ENCODE measurements at places on chromosomes 16 and 17.

- DNase-seq: no peak
- peaks cover 2% of the 10 kb centered on the region for H3K36me3 ChIP-seq
- no peak overlapping the region for H3K4me3 ChIP-seq
- H3K4me1 ChIP-seq: peaks cover 3% of the 10 kb centered on the region
- H3K27me3 ChIP-seq: peaks cover 2% of the 10 kb centered on the region
- no peak overlapping the region for H3K27ac ChIP-seq
Observed at GRCh38 chr16:1933097-1933661, 9.8 kb downstream of the MSRB1 start.

DNA sequence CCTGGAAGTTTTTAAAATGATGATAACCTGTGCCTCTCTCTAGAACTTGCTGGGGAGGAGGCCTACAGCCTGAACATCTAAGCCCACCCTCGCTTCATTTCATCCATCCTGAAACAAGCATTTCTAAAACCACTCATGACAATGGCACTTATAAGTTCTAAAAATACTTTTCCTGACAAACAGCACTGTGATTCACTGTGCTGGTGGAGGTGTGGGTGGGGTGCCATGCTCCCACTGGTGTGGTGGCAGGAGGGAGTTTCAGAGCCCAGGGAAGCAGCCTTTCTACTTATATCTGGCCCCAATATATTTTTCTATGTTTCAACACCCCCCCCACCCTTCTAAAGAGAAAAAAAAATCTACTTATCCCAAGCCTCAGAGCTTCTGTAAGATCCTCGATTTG lies 52.6 kb downstream of the RAB11FIP4 start:
- H3K4me1 ChIP-seq: peaks cover 6% of the 10 kb centered on the region
- no peak for DNase-seq
- no peak overlapping the region for H3K27ac ChIP-seq
- no peak overlapping the region for H3K4me3 ChIP-seq
- no peaks in the 10 kb centered on the region for H3K27me3 ChIP-seq

DNA sequence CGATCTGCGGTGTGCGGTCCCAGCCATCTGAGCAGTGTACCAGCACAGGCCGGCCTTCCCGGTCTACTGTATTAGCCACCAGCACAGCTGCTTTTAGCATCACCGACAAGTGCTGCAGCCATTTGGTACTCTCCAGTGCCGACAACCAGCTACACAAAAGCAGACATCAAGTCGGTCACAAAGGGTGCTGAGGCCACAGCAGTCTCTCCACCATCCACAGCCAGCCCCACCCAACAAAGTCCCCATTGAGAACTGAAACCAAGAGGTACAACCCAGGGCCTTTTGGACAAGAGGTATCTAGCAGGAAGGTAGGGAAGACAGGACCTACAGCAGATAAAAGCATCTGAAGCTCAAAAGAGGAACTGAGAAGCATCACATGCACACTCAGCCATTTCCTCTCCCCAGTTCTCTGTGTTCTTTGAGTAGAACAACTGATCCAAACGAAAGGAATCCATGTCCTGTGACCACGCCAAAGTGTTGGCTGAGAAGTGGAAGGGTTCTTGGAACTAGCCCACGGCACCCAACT lies 9.5 kb downstream of the MTMR4 start:
- H3K27ac ChIP-seq: no peak overlapping the region
- no peak for DNase-seq
- no peak overlapping the region for H3K4me3 ChIP-seq
- H3K27me3 ChIP-seq: peaks cover 4% of the 10 kb centered on the region
- H3K36me3 ChIP-seq: peaks cover 11% of the 10 kb centered on the region
- no peaks in the 10 kb centered on the region for H3K4me1 ChIP-seq

GRCh38 chr17:61409301-61410112 lies 9.9 kb downstream of the TBX2 start:
- peak overlapping the region; percentile 74 for H3K4me3 ChIP-seq
- H3K27me3 ChIP-seq: peaks cover 25% of the 10 kb centered on the region
- H3K27ac ChIP-seq: no peak overlapping the region
- DNase-seq: peak; percentile 45

GRCh38 chr16:58863042-58863441 lies 128.9 kb upstream of the GOT2 start:
- peaks cover 11% of the 10 kb centered on the region for H3K4me1 ChIP-seq
- no peaks in the 10 kb centered on the region for H3K36me3 ChIP-seq
- no peak overlapping the region for H3K27ac ChIP-seq
- peaks cover 3% of the 10 kb centered on the region for H3K27me3 ChIP-seq
- H3K4me3 ChIP-seq: peak overlapping the region; percentile 46

GRCh38 chr16:72926177-72927070 lies 121.5 kb downstream of the ZFHX3 start:
- H3K4me1 ChIP-seq: peaks cover 14% of the 10 kb centered on the region
- H3K36me3 ChIP-seq: no peaks in the 10 kb centered on the region

DNA sequence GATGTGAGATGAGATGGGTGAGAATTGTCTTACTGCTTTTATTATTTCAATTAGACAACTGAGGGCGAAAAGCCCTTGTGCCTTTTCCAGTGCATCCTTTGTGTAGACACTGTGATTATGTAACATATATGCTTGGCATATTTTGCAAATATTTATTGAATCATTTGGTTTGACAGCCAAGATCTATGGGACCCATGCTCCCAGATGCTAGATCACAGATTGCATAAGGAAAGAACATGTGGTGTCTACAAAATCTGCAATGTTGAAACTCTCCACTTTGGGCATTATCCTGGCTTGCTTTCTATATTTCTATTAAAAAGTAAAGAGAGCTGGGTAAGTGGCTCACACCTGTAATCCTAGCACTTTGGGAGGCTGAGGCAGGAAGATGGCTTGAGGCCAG lies 4.8 kb upstream of the COG1 start:
- H3K27me3 ChIP-seq: peaks cover 3% of the 10 kb centered on the region
- no peak overlapping the region for H3K27ac ChIP-seq
- H3K36me3 ChIP-seq: no peaks in the 10 kb centered on the region
- peaks cover 13% of the 10 kb centered on the region for H3K4me1 ChIP-seq
- no peak overlapping the region for H3K4me3 ChIP-seq

GRCh38 chr17:41682631-41683030 lies 6.1 kb upstream of the EIF1 start:
- H3K4me3 ChIP-seq: no peak overlapping the region
- no peaks in the 10 kb centered on the region for H3K27me3 ChIP-seq
- H3K4me1 ChIP-seq: peaks cover 22% of the 10 kb centered on the region
- no peak overlapping the region for H3K27ac ChIP-seq
- no peaks in the 10 kb centered on the region for H3K36me3 ChIP-seq

- no peak overlapping the region for H3K4me3 ChIP-seq
- H3K4me1 ChIP-seq: peaks cover 22% of the 10 kb centered on the region
- H3K36me3 ChIP-seq: peaks cover 4% of the 10 kb centered on the region
- H3K27ac ChIP-seq: no peak overlapping the region
- DNase-seq: peak; percentile 32
Observed at GRCh38 chr16:75097941-75098901, 18.4 kb downstream of the LDHD start.

DNA sequence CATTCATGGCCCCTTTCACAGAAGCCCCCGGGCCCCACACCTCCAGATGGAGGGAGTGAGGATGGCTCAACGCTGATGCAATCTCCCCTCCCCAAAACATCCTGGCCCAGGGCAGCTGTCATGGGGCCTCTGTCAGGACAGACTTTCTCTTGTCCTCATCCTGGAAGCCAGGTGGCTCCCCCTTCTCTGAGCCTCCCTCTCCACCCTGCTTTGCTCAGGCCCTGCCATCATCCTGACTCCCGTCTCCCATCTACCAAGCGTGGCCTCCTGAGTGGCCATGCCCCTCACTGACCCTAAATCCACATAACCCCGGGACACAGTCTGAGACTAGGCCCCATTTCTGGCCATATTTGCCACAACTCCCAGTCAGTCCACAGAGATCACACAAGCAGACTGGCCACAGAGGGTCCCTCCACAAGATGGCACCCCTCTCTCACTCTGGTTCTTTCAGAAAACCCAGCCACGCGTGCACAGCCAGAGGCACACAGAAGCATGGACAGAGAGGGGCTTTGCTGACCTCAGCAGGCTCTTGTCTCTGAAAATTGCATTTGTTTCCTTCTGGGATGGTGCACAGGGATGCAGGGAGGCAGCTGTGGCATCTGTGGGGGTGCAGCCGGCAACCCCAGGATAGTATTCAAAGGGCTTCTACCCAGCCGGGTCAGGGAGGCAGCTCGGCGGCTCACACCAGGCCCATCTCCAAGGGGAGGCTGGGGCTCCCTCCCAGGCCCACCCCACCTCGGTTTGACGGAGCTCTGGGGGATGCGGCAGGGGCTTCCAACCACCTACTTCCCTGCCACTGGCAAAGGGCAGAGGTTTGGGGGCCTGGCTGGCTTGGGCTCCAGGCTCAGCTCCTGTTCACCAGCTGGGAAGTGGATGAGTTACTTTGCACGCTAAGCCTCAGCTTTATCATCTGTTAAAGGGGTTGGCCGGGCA lies 16.9 kb downstream of the DOC2B start:
- H3K4me1 ChIP-seq: no peaks in the 10 kb centered on the region
- H3K36me3 ChIP-seq: no peaks in the 10 kb centered on the region
- DNase-seq: no peak
- H3K4me3 ChIP-seq: no peak overlapping the region
- H3K27ac ChIP-seq: no peak overlapping the region

DNA sequence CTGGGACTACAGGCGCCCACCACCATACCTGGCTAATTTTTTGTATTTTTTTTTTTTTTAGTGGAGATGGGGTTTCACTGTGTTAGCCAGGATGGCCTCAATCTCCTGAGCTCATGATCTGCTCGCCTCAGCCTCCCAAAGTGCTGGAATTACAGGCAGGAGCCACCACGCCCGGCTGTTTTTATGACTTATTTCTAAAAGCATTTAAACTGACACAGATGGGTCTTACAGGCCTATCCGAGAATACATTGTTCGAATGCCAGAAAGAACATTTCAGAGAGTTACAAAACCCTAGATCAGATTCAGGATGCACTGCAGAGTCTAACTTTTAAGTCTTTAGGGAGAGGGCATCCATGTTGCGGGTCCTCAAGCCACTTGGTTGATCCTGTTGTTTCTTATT lies 234.7 kb upstream of the MAF start:
- no peak overlapping the region for H3K4me3 ChIP-seq
- H3K4me1 ChIP-seq: no peaks in the 10 kb centered on the region
- no peaks in the 10 kb centered on the region for H3K36me3 ChIP-seq
- peaks cover 5% of the 10 kb centered on the region for H3K27me3 ChIP-seq
- no peak overlapping the region for H3K27ac ChIP-seq

DNA sequence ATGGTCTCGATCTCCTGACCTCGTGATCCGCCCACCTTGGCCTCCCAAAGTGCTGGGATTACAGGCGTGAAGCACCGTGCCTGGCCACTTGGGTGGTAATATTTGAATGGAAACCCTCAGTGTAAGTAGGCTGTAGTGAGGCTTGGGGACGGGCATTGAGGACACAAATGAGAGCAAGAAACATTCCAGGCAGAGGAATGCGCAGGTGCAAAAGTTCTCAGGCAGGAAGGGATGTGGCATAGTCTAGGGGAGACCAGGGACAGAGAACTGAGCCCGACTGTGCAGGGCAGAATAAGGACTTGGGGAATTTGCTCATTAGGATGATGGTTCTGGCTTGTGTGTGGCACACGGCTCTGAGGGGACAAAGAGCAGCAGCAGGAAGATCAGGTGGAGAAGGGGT lies 54.8 kb downstream of the GRB2 start:
- no peaks in the 10 kb centered on the region for H3K36me3 ChIP-seq
- H3K4me1 ChIP-seq: peaks cover 82% of the 10 kb centered on the region
- no peak overlapping the region for H3K27ac ChIP-seq
- H3K4me3 ChIP-seq: no peak overlapping the region
- DNase-seq: no peak

- H3K36me3 ChIP-seq: peaks cover 33% of the 10 kb centered on the region
- H3K4me1 ChIP-seq: peaks cover 62% of the 10 kb centered on the region
- peak overlapping the region; percentile 99 for H3K27ac ChIP-seq
- H3K27me3 ChIP-seq: peaks cover 11% of the 10 kb centered on the region
- peak overlapping the region; percentile 100 for H3K4me3 ChIP-seq
- peak; percentile 61 for DNase-seq
Observed at GRCh38 chr17:32350666-32351418, 885 bp downstream of the ZNF207 start.

DNA sequence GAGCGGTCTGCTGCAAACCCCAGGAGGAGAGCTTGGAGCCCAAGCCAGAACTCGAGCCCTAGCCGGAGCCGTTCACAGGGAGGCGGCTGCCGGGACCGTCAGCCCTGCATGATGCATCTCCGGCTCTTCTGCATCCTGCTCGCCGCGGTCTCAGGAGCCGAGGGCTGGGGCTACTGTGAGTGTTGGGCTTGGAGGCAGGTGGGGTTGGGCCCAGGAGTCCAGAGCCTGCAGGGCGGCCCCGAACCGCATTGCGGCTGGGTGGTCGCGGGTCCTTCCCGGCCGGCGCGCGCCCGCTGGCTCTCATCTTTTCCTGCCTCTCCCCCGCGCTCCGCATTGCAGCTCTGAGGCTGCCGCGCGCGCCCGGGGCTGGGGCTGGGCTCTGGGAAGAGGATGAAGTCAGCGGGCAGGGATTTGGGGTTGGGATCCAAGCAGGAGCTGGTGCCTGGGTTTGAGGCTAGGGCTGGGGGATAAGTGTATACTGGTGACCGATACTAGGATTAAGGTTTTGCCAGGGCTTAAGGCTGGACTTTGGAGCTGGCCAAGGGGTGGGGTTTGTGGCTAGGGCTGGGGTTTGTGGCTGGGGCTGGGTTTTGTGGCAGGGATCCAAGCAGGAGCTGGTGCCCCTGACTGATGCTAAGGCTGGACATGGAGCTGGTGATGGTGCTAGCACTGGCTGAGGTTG lies 532 bp downstream of the CNTNAP1 start:
- H3K4me3 ChIP-seq: peak overlapping the region; percentile 56
- peaks cover 37% of the 10 kb centered on the region for H3K4me1 ChIP-seq
- peaks cover 20% of the 10 kb centered on the region for H3K27me3 ChIP-seq

DNA sequence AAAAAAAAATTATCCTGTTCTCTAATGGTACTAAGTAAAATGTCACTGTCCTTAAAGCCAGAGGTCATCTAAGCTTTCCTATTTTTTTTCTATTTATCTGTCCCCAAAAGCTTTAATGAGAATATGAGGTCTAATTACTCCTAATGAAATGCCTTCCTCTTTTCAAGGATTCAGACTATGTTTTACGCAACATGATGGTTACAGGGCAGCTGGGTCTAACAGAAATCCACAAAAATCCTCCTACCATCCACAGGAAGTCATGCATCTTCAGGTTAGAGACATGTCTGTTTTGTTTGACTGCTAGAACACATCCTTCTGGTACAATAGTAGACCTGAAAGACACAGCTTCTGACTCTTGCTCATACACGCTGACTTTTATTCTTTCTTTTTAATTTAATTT lies 29.7 kb upstream of the NSRP1 start:
- no peak overlapping the region for H3K27ac ChIP-seq
- no peak for DNase-seq
- no peaks in the 10 kb centered on the region for H3K4me1 ChIP-seq
- no peaks in the 10 kb centered on the region for H3K36me3 ChIP-seq
